Stimulated activated naive CD8-positive, alpha-beta T cell treated with anti-CD3 and anti-CD28 coated beads, Interleukin-15, Interleukin-2, amounts not matched to agents 100 U/mL and 50 U/mL, for 24 hours (primary cell): ENCODE measurements at places on chromosomes 7 and 10.

- DNase-seq = no peak
Observed at GRCh38 chr7:125436220-125436619, 506.6 kb upstream of the POT1 start.

GRCh38 chr7:113548137-113548536 is 370.7 kb downstream of the PPP1R3A start:
- no peak for DNase-seq

DNA sequence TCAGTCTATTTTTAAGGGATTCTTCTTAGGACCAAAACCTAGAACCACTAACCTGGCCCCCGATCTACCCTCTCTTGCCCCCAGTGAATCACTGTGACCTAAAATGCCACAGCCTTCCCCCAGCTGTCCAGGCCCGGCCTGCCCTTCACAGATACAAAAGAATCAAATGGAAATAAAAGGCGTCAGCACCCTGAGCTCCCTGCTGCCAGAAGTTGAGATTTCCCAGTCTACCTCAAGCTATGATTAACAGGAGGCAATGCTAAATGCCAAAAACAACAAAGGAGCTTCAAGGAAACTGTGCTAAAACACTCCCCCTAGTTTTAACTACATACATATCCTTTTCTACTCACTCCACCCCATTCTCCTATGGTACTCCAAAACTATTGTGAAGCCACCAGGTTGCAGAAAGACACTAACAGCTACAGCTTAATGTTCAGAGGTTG is 67.8 kb downstream of the GSAP start:
- no peak for DNase-seq

DNA sequence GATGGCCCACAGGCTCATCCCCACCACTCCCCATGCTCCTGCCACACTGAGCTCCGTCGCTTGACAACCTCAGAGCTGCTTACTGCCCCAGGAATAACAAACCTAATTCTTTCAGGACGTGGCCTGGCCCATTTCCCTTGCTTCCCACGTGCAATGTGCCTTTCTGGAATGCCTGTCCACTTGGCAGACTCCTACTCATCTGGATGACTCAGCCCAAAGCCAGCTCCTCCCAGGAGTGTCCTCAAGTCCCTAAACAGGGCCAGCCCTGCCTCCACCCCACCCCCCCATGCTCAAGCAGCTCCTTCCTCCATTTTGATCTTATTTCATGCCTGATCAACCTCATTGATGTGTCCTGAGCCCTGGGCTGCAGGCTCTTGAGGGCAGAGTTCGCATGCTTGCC is 164.9 kb upstream of the RNF32 start:
- no peak for DNase-seq

DNA sequence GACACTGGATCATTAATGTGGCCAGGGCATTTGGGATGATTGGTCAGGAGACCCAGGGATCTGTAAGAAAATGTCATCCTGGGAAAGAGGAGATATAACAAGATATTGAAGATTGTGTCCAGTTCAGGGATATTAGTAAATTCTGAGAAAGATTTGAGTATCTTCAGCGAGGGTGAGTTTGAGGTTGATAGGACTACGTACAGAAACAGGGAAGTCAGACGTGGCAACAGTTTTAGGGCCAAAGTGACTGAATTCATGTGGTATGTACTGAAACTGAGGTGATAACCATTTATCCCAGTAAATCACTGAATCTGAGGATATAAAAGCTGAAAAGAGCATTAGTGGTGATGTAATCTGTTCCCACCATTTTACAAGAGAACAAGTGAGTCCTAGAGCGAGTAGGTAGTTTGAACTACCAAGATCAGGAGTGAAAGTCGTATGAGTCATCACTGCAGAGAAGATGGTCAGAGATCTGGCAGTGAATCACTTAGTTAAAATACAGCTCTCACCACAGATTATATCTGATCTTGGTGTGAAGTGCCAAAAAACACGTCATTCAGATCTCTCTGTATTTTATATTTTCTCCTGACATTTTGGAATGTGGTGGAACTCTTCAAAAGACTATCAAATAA is 220.5 kb downstream of the CDK14 start:
- no peak for DNase-seq

DNA sequence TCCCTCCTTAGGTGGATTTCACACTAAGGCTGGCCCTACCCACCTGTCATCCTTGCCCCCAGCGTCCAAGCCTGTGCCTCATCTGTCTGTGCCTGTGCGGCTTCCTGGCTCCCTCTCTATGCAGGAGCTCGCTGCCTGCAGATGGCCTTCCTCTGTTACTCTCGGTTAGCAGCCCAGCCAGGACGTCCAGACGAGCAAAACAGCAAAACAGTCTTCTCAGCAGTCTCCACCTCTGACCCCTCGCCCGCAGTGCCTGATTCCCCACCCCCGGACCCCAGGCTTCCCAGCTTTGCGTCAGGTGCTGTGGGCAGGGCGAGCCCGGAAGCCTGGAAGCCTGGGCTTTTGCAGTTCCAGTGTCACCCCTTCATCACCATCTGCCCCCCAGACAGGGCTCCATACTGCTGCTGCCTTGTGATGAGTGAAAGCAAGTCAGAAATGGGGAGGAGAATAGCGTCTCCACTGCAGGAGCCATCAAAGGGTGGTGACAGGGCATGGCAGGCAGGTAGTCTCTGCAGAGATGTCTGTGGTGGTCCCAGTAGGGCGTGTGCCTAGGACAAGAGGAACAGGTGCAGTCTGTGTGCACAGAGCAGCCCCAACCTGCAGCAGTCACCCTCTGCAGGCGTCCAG is 88.5 kb downstream of the ADCY1 start:
- no peak for DNase-seq

- DNase-seq = no peak
Observed at GRCh38 chr7:32379510-32380112, 110.6 kb downstream of the LSM5 start.

DNA sequence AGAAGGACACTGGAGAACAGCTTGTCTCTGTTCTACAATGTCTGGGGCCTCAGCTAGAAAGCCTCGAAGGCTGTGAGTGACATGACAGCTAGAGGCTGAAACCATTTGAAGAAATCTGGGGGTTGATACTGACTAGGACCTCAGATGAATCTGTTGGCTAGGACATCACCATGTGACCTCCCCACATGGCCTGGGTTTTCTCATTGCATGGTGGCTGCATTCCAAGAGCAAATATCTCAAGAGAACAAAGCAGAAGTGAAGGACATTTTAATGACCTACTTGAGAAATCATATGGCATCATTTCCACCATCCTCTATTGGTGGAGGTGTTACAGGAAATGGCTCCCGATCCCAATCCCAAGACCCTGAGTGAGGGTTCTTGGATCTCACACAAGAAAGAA is 450.6 kb upstream of the AUTS2 start:
- no peak for DNase-seq

GRCh38 chr10:49394933-49395740 is 752 bp downstream of the DRGX start:
- no peak for DNase-seq

DNA sequence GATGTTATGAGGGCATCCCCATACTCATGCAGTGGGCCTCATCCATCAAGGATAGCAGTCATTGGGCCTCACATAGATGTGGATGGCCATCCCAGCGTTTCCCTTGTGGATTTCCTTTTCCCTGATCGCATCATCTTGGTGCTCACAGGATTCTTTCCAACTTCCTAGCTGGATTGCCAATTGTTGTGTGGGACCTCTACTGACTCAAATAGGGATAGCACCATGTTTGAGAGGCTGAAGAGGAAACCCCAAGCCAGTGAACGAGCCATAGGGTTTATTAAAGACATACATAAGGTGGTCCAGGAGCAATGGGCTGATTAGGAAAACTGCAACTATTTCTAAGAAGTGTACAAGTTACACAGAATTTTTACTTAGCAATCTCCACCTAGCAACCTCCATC is 21.8 kb downstream of the ASZ1 start:
- no peak for DNase-seq

DNA sequence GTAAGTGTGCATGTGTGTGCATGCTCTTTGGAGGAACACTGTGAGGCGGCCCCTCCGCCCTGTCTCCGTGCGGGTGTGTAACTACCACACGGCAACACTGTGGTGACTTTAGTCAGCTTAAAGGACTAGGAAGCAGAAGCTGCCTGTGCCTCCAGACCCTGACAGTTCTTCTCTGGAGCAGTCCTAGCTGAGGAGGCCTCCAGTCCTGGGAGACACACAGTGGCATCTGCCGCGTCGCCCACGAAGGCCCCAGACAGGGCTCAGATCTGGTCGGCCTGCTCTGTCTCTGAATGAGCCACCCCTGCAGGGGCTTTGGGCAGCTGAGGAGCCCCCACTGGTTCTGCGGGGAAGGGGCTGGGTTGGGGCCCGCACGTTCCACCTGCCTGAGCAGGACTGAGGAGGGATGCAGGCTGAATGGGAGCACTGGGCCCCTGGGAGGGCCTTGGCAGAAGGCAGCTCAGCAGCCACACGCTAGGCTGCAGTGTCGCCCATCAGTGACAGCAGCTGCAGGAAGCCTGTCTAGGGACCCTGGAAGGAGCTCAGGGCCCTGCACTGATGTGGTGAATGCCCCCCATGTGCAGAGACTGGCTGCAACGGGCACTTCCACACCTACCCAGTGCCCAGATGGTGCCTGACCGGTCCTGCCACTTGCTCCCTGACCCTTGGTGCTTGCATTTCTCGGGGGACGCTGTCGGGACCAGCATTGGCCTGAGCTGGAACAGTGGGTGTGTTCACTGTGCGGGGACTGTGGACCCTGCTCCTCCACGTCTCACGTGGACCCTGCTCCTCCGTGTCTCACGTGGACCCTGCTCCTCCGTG is 27.3 kb upstream of the KNDC1 start:
- DNase-seq = no peak

GRCh38 chr7:126727930-126728391 is 524.8 kb downstream of the GRM8 start:
- no peak for DNase-seq

- no peak for DNase-seq
Observed at GRCh38 chr7:116726713-116727431, 54.9 kb downstream of the MET start.

GRCh38 chr10:11639849-11640764 is 28.7 kb upstream of the USP6NL start:
- DNase-seq = no peak

GRCh38 chr7:55073051-55073511 is 54.3 kb downstream of the EGFR start:
- no peak for DNase-seq

DNA sequence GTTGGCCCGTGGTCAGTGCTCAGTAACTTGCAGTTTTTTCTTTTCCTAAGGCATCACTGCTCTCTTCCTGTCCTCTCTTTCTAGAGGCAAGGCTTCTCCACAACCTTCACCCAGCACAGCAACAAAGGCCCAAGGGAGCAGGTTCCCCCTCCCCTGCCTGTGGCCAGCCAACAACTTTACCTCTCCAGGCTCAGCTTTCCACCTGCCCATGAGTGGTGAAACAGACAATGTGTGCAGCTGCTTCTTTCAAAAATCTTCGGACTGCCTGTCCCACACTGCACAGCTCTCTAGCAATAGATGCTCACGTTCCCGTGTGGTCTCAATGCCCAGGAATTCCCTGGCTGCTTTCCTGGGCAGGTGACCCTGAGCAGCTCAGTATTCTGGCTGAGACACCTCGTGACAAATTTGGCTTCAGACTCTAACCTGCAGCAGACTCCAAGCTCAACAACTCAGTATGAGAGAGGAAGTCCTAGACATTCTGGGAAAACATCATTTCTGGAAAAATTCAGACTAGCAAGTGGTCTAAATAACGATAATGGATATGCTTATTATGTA is 28.9 kb upstream of the TMEM72 start:
- DNase-seq = no peak

DNA sequence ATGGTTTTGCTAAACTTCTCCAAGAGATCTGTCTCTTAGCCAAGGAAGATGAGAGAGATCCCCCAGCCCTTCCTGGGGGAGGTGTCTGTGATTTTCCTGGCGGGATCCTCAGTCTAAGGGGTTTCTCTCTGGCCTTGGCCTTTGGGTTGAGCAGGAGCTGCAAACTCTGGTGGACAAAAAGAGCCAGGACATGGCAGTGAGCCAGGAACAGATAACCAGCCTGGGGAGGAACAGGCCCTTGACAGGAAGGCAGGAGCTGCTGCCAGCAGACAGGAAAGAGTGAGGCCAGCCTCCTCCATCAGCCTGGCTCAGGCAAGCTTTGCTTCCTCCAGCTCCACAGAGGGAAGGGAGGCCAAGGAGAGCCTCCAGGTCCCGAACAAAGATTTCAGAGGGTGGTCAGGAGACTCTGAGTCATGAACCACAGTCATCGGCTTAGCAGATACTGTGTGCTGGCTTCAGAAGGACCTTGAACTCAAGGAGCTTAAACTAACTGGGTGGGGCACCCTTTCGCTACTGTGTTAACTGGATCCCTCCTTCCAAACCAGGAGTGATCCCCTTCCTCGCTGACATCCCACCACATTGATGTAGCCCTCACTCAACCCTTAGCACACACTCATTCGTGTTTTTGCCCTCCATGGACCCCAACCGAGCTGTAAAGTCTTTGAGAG is 34.7 kb downstream of the DDIT4 start:
- peak; percentile 63 for DNase-seq

DNA sequence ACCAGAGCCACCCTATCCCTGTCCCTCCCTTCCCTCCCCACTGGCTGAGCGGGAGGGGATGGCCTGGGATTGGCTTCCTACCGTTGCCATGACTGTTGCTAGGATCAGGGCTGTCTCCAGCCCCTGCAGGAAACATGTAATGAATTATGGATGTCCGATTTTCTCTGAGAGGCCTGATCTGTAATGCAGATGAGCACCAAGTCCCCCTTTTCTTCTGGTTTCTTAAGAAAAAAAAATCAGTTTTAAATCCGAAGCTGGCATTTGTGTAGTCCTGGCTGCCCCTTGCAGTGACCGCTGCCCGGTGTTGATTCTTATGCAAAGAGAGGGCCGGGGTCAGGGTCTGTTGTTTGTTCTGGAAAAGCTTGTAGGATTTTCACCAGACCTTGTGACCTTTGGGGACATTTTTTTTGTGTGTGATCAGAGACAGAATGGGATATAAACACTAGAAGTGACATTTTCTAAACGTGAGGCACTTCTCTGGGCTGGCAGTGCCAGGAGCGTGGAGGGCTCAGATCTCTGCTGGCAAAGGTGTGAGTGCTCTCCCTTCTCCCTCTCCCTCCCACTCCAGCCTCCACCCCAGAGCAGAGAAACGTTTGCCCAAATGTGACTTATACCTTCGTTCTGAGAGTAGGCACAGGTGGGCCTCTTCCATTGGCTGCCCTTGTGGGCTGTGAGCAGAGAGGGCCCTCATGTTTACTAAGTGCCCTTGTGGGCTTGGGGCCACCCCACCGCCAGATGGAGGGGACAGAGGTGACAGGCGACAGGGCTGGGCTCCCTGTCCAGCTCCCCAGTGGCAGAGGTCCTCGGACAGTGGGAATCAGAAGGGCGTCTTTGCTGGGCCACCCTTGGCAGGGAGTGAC is 127.5 kb downstream of the DNAJB6 start:
- DNase-seq = no peak

- no peak for DNase-seq
Observed at GRCh38 chr7:92631850-92632487, 41.8 kb upstream of the FAM133B start.

DNA sequence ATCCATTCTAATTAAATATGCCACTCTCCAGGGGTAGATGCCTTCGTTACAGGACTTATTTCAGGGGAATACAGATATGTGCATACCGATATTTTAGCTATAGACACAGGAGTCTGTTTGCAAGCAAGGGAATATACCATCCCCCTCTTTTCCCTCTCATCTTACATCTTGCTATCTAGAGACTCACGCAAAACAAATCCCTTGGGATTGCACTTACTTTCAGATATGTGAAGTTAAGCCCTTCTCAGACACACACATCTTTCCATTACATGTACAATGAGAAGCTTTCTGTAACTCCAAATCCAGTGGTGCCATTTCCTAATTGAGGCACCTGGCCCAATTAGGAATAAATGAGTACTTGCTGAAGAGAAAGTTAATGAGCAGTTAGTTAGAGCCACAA is 250.4 kb upstream of the FZD8 start:
- no peak for DNase-seq

GRCh38 chr10:118204292-118204943 is 137.7 kb downstream of the FAM204A start:
- DNase-seq = no peak
